B cell (primary cell): ENCODE measurements at places on chromosomes 5 and 9. TPM values are rescaled to one million over a fixed set of nuclear protein-coding genes. Genes with fewer than 3 reads are reported as not detected.

Gene BAG1
- total RNA-seq, result 53.8 and 60.2 TPM in 2 replicates

Gene CAMLG
- 27.5 and 29.7 TPM in 2 replicates for total RNA-seq

Gene COL15A1
- total RNA-seq, result not detected in 2 replicates

Gene SEC16A
- total RNA-seq, result 73.4 and 79.5 TPM in 2 replicates

Gene CCDC152
- total RNA-seq, result 4.2 and 4.8 TPM in 2 replicates

Gene TNFSF8
- 1.6 and 1.9 TPM in 2 replicates for total RNA-seq

Gene HTR1A
- not detected in 2 replicates for total RNA-seq

Gene TMC1
- not detected in 2 replicates for total RNA-seq

Gene AMBP
- total RNA-seq, result not detected in 2 replicates

Gene IRX4
- total RNA-seq, result not detected in 2 replicates

Gene LHX6
- not detected in 2 replicates for total RNA-seq
